ENCODE measurements at places on chromosomes 12 and 14. TPM values are rescaled to one million over a fixed set of nuclear protein-coding genes. Genes with fewer than 3 reads are reported as not detected.

Gene TRMT5
- total RNA-seq, result 12.9 TPM

DNA sequence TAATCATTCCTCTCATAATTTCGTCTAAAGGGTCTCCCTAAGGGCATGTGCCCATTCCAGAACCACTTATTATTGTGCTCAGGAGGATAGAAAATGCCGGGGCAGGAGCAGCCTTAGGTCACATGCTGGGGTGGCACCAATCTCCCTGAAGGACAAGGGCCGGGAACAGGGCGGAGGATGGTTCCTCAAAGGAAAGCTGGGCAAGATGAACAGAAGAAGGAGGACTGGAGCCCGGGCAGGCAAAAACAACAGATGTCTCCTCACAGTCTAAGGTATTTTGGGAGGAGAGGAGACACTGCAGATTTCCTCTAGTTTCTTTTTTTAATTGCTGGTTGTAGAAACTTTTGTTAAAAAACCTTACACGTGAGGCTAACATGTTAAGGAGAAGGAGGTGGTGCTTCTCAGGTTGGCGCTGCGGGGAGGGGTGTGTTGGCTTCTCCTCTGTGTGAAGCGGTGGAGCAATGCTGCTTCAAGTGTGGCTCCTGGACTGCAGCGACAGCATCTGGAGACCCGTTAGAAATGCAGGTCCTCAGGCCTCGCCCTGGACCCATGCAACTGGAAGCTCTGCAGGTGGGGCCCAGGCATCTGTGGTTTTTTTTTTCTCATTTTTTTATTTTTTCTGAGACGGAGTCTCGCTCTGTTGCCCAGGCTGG lies 164.8 kb downstream of the AACS start:
- no peak for DNase-seq

Gene MYF6
- not detected for total RNA-seq

Gene CCDC38
- not detected for total RNA-seq
